ENCODE measurements at places on chromosomes 3 and 15.

DNA sequence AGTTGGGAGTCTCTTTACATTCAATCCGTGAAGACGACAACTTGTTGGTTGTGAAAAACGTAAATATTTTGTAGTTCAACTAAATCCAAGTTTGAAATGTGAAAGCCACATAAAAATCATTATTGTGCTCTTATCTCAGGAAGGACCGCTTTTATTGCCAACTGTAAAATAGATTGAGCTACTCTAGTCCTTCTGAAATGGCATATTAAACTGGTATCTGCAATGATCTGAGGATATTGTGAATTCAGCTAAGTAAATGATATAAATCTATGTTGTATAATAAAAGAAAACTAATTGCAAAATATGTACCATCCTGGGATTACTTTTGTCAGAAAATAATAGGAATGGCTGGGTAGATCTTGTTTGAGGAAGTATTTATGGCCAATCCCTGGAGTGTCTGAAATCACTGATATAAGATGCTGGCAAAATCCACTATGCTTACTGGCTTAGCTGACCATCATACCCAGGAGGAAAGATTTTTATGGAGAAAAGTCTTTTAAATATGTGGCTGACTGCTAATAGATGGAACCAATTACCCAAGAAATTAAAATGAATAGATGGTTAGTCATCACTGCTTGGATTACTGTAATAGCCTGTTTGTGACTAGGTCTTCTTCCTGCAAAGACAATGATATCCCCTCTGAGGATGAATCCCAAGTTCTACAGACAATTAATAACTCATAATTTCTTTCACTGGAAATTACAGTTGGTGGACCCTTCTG lies 191.8 kb downstream of the SEMA6D start:
- no peak for DNase-seq

- no peak for DNase-seq
These were observed 183.3 kb downstream of the SATB1 start for GRCh38 chr3:18241837-18242236.

DNA sequence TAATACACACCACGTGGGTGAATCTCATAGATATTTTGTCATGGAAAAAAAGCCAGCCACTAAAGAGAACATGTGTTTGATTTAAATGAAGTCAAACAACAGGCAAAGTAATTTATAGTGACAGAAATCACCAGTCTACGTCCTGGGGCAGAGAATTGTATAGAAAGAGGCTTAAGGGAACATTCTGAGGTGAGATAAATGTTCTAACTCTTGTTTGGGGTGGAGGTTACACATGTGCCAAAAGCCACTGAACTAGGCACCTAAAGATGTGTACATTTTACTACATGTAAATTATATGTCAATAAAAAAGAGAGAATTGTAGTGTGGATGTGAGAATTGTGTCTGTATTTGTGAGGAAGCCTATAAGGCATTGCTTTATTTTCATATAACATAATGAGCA lies 184.9 kb downstream of the NEK10 start:
- DNase-seq, result no peak

- DNase-seq, result no peak
These were observed 29.8 kb downstream of the ADAMTS17 start for GRCh38 chr15:100311833-100312476.

DNA sequence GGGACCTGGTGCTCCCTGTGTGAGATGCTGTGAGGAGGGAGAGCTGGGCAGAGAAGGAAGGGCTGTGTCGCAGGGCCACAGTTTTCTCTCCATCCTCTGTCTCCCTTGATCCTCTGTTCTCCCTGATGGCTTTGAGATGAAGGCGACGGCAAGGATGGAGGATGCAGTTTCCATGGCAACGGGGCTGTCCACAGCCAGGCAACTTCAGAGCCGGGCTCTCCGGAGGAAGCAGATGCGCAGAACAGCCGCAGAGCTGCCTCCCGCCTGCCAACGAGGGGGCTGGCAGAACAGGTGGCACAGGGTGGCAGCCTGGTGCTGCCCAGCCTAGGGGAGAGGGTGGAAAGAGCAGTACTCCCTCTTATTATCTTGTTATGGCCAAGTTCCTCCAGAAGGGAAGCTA lies 9.9 kb upstream of the GRM2 start:
- no peak for DNase-seq

GRCh38 chr3:25355998-25356397 lies 72.1 kb upstream of the RARB start:
- no peak for DNase-seq

GRCh38 chr3:65344444-65344843 lies 656.6 kb upstream of the ADAMTS9 start:
- DNase-seq, result no peak

DNA sequence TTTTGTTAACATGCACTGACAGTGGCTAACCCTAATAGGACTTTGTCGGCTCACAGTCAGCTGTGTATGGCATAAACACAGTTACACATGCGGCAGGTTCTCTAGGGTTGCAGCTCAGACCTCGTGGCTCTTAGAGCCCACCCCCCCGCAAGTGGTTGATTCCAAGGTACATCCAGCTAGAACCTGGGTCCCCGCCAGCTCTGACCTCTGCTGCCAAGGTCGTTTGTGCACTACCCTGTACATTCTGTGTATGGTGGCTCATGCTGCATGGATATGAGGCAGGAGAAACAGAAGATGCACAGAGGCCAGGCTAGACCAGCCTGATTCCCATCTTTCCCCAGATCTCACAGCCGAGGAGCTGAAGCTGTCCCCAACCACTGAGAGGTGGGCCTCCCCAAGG lies 25.9 kb downstream of the PRR20G start:
- no peak for DNase-seq

GRCh38 chr3:167673221-167673620 lies 19.5 kb upstream of the WDR49 start:
- DNase-seq, result no peak

GRCh38 chr3:187572441-187572840 lies 97.8 kb downstream of the SST start:
- no peak for DNase-seq

- DNase-seq, result no peak
These were observed 68.9 kb downstream of the NIPA2 start for GRCh38 chr15:22907161-22907950.

GRCh38 chr3:54008099-54008498 lies 114.3 kb upstream of the CACNA2D3 start:
- DNase-seq, result no peak

GRCh38 chr3:99859825-99860224 lies 42.2 kb downstream of the CMSS1 start:
- DNase-seq, result no peak

- DNase-seq, result no peak
These were observed 17.2 kb downstream of the TSEN2 start for GRCh38 chr3:12501360-12502020.

DNA sequence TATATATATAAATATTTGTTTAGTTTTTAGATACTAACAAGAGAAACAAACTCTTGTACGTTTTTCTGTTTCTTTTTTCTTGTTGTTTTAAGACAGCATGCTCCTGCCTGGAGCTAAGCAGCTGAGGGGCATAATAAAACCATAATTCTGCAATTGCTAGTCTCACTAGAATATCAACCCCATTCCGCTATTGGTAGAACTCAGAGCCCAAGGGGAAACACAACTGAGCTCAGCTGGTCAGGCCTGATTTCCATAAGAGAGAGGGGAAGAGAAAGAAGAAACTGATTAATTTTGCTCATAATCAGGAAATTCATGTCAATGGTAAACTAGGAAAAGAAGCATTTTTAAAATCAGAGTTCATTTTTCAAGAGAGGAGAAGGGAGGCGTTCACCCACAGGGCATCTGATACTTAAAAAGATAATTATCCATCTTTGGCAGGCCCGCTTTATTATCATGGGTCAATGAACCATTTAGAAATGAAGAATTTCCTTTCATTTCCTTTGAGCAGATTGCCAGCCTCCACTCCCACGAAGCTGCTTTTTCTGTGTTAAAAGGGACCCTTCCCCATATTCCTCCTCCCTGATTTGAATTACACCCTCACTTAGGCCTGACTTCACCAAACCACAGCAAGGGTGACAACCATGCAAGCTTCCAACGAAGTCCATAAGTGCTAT lies 965.3 kb upstream of the CFAP20DC start:
- DNase-seq, result no peak

DNA sequence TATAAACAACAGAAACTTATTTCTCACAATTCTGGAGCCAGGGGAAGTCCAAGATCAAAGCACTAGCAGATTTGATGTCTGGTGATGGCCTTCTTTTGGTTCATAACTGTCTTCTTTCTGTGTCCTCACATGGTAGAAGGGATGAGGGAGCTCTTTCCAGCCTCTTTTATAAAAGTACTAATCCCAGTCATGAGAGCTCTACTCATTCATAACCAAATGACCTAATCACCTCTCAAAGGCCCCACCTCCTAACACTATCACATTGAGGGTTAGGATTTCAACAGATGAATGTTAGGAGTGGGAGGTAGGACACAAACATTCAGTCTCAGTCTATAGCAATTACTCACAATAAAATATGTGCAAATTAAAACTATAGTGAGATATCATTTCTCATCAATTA lies 50.1 kb upstream of the UBE2E2 start:
- no peak for DNase-seq

DNA sequence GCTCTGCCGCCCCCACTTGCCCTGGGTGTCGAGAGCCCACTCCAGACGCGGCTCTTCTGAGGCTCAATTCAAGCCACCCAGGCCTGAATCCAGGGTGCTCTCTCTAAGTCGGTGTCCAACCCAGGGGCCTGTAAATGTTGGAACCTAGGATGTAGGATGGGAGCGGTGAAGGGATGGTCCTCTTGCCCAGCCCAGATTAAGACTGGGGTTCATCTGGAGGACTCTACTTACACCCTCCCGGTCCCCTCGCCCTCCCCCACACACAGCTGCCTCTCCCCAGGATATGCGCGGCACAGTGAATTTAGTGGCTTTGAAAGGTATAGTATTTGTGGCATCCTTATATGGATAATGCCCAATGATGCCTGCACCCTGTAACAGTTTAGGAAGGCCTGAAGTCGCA lies 822 bp upstream of the FBN1 start:
- DNase-seq, result no peak

DNA sequence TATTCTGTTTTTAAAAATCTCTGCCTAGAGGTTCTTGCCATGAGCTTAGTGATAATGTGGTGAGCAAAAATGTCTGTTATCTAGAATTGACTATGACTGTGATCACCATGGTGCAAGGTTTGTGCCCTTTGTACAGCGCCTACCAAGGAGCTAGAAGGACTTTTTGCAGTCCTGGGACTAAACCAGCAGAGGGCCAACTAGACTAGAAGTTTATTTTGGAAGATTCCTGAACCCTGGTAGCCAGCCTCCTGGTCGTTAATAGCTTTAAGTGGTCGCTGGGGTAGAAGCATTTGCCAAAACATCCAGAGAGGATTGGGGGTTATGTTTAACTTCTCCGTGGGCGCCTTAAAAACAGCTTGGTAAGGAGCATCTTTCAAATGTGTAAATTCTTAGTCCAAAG lies 7.8 kb downstream of the SCG5 start:
- no peak for DNase-seq

DNA sequence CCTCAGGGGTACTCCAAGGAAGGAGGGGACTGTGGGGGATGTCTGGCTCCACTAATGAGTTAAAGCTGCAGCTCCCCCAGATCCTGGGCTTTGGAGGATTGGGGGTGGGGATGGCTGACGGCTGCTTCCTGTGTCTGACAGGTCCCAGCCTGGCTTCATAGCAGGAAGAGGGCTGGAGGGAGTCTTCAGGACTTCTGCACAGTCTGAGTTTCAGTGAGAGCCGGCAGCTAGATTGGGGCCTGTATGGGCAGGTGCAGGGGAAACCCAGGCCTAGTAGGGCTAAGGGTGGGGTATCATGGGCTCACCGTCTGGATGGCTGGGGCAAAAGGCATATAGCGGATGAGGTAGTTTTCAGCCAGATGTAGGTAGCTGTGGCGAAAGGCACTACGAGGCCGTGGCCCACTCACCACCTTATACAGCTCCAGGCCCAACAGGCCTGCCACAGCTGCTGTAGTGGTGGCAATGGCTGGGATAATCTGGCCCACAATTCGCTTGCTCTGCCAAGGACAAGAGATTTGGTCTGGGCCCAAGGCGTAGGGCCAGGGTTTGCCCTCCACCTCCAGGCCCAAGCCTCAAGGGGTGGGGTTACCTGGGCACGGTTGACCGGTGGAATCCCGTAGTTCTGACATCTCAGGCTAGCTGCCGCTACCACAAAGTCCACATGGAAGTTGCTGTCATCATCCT lies 4.5 kb downstream of the INKA1 start:
- DNase-seq, result no peak

DNA sequence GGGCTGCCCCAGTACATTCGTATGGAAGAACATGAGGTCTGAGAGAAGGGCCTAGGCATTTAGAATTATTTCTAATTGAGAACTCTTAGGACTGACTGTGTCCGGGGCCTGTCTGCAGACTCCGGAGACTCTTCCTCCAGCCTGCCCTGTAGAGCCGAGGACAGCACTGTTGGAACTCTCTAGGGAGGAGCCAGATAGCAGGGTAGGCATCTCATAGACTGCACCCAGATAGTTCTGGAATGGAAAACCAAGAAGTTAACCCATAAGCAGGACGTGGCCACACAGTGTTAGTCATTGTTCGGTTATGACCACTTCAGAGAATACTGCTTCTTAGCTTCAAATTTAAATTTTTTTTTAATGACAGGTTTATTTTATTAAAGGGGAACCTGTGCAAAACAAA lies 59.5 kb downstream of the SNRK start:
- no peak for DNase-seq

GRCh38 chr3:100046986-100047385 lies 67.3 kb downstream of the FILIP1L start:
- DNase-seq, result no peak

- peak; percentile 39 for DNase-seq
These were observed 37.8 kb downstream of the BOC start for GRCh38 chr3:113249111-113249510.

DNA sequence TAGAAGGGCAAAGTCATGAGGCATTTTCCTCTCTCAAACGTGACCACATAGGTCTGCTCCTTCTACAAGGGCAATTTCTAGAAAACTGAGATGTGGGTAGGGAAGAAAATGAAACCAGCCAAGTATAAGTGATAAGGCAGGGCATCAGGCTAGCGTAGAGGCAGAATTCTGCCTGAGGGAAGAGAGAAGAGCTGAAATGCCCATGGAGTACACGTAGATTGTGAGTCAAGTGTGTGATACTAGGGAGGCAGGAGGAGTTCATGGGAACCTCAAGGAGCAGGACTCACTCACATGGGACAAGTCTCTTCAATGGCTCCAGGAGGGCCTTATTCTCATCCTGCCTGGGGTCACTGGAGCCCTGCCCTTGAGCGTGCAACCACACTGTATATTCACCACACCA lies 34.9 kb upstream of the PPP4R2 start:
- no peak for DNase-seq

DNA sequence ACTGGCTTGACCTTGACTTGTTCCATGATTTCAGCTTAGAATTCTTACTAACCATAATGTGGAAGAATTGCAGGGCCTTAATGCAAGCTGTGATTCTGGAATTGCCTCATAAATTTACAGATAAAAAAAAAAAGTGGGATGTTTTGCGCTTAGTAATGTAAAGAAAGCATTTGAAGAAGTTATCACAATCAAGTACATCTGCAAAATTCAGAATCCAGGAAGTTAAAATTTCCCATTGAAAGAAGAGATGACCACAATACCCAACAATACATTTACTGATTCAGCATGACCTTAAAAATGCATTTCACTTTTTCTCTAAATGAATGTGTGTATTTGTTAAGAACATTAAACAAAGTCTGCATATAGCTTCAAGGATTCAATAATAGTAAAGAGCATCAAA lies 65.1 kb upstream of the CCNL1 start:
- no peak for DNase-seq

GRCh38 chr15:90890839-90891238 lies 6.5 kb downstream of the FES start:
- no peak for DNase-seq

GRCh38 chr3:131172502-131173200 lies 146.0 kb downstream of the NEK11 start:
- DNase-seq, result no peak
